ENCODE measurements at places on chromosomes 1 and 21.

DNA sequence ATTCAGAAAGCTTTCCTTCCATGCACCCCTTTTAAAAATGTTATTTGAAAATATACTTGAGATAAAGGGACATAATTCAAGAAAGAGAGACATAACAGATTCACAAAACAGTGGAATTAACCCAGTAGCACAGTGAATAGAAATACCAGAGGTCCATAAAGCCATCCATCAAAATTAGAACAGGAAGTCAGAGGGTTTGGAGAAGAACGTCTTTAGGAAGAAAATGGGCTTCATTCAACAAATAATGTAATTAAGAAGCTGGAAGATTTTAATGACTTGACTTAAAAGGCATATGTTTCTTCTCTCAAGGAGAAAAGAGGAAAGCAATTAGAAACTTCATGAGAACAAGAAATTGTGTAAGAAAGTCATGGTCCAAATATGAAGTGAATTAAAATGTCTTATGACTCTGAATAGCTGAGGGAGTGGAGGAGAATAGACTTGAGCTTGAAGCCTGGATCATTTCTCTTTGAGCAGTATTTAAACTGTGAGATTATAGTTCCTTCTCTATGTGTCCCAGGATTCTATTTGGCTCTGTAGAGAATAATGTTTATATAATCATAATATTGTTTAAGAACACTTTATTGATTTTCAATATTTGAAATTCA is 7.9 kb upstream of the HCRTR1 start:
- DNase-seq, result no peak

DNA sequence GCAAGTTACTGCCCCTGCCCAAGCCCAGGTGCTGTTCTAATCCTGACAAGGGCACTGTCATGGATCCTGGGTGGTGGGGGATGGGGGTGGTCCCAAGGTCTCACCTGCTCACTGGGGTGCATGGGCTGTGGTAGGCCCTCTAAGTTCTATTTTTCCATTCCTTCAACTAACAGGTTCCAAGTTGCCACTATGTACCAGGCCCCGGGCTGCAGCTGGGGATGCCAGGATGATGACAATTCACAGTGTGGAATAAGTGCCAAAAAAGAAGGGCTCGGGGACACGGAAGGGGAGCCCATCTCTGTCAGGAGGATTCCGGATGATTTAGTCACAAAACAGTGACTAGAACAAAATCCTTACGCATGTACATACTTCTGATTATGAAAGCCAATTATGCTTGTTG is 76.0 kb downstream of the STUM start:
- DNase-seq, result no peak

DNA sequence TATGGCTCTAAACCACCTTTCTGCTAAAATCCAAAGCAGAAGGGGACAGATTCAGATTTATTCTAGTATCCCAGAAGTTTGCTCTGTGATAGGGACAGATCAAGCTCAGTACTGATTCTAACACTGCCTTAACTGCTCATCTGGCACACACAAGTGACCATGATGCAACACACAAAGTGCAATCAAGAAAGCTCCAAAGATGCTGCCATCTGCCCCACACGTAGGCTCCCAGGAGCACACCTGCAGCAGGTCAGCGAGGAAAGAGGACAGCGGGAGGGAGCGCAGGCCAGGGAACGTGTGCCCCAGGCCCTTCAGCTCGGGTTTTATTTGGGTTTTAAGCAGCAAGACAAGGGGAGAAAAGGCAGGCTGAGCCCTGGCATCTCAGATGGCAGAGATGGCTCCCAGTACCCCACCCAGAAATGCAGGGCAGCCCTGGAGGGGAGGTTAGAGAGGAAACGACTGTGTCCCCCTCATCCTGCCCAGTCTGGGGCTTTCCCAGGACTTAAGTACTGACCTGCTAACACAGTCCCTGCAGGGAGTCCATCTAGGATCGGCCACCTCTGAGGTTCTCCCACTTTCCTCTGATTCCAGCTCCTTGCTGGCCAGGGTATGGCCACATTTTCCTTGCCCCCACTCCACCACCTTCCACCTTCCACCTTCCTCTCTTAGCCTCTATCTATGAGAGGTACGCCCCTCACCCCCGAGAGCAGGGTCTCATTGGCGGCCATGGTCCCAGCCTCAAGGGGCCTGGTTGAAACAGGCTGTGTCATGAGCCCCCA is 1.2 kb downstream of the TRIM11 start:
- no peak for DNase-seq

- DNase-seq, result no peak
Observed at GRCh38 chr1:12539705-12540579, 78.1 kb downstream of the DHRS3 start.

DNA sequence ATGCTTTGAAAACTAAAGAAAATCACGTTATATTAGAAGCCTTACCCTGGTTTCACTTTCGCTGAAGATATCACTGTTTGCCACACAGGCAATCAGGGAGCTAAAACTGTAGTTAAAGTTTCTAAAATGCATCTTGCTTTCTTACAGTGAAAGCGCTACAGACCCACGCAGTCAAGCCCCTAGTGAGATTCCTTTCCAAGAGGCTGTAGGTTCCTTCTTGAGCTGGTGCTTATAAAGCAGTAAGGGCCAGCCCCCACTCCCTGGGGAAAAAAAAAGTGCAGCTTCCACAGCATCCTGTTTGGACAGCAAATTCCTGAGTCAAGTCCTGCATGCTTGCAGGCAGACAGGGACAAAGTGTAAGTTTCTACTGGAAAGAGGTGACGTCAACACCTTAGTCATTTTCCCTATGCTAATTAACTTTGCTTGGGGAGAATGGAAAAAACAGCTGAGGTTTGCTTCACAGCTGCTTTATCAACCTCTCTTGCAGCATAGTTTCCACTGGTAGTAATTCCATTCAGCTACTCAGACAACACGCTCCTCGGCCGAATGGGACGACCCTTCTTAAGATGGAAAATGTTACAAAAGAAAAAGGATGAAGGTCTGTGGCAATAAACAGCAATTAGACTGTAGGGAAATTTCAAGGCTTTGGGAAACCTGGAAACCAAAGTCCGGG is 14.7 kb upstream of the KCNE1 start:
- peak; percentile 99 for DNase-seq

DNA sequence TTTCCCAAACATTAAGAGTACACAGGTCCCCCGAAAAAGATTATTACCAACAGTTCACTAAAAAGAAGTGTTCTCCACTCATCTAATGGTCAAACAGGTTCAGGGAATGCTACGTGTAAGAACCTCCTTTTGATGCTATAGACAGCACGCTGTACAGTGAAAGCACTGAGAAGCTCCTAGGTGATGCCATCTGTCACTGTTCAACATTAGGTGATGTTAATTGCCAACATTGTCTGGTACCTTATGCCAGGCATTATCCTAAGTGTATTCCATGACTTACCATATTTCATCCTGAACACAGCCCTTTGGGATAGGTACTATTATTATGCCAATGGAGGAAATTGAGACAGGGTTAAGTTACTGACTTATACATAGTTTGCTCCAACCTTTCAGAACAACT is 82.1 kb downstream of the DAB1 start:
- no peak for DNase-seq

GRCh38 chr1:44151808-44152207 is 10.4 kb upstream of the KLF18 start:
- DNase-seq, result no peak

- no peak for DNase-seq
Observed at GRCh38 chr1:25729790-25730644, 70.0 kb upstream of the SELENON start.

- no peak for DNase-seq
Observed at GRCh38 chr1:37560401-37561132, 3.8 kb downstream of the DNALI1 start.

DNA sequence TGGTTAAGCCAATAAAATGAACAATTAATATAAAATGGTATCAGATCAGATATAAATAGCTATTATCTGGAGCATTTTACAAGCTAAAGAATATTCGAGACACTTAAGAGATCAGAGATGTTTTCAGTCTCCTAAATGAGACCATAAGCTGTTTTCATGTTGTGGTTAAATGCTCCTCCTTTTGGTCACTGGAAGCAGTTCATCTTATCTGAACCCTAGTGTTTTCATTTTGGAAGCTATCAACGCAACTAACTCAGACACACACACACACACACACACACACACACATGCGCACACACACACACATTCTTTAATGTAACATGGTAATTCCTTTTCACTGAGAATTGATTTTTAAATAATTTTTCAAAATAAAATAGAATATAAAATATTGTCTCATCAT is 10.0 kb upstream of the LRRC8C start:
- DNase-seq, result no peak

DNA sequence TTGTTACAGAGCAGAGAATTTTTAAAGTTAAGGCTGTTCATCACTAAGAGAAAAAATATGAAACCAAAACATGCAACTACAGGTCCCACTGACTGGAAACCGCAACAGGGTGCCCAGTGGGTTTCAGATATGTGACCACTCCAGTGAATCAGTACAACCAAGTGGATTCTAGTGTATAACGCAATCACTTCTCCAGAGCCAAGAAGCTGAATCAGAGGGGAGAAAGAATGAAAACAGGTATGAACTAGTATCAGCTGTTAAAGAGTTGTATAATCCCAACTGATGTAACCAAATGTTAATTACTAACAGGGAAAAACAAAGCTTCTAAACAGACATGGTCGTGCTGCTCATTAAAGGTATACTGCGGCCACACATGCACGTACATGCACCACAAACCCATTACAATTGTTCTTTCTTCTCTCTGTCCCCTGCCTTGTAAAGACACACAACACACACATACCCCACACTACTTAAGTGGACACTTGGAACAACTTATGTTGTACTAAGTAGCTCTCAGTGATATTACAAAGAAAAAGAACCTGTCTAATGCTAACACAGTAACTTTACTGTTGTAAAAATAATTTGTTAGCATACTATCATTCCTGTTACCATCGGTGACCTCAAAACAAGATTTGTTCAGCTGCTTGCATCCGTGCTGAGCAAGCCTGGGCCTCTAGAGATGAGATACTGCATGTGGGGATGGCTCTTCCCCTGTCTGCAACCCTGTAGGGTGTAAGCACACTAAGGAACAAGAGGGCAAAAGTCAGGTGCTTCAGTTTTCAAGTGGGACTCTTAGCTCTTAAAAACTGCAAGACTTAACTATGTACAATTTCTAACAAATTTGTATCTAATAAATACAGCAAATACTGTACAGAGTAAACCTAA is 74.2 kb downstream of the PTPN14 start:
- peak; percentile 96 for DNase-seq

GRCh38 chr1:18927654-18928272 is 25.4 kb upstream of the ALDH4A1 start:
- DNase-seq, result peak; percentile 35

GRCh38 chr1:159581422-159581821 is 6.2 kb upstream of the APCS start:
- DNase-seq, result no peak

DNA sequence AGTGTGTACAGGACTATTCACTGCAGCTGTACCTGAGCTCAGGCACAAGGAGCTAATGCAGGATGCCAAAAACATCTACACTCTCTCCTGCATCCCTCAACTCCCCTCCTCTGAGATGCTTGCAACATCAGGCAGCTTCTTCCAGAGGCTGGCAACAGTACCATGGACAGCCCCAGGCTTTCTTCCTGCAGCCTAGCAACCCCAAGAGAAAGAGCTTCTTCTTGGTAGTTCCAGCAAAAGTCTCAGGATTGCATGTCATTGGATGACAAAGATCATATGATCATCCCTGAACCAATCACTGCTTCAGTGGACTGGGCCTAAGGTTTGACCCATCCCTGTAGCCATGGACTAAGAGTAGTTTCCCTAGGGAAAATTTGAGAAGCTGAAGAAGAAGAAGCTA is 46.7 kb downstream of the CAMK2N1 start:
- peak; percentile 9 for DNase-seq

- DNase-seq, result peak; percentile 41
Observed at GRCh38 chr1:223844787-223845036, 1.0 kb downstream of the TP53BP2 start.

- DNase-seq, result peak; percentile 35
Observed at GRCh38 chr1:178408871-178409270, 87.9 kb downstream of the CLEC20A start.

GRCh38 chr1:35564037-35564883 is 6.7 kb downstream of the NCDN start:
- peak; percentile 80 for DNase-seq

All from kidney tubule cell (primary cell).